Esophagus muscularis mucosa (tissue), 4 donors: ENCODE measurements at places on chromosomes 13 and 19. TPM values are rescaled to one million over a fixed set of nuclear protein-coding genes. Genes with fewer than 3 reads are reported as not detected.

DNA sequence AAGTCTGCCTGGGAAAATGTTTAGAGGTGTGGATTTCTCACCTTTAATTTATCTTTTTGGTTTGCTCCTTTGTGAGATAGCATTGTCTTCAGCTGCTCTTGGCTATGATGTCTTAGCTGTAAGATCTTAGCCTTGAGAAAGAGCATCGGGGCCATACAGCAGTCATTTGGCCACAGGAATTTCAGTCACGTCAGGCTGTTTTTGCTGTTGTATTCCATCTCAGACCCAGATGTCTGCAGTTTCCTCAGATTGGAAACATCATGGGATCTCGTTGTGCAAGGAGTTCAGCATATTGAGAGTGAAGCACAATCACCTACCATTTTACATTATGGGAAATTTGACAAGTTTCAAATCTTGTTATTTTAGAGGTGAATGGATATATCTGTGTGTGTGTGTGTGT, 89.3 kb upstream of the C1QTNF9B start:
- peaks cover 4% of the 10 kb centered on the region for H3K4me1 ChIP-seq
- no peak overlapping the region for H3K4me3 ChIP-seq
- H3K36me3 ChIP-seq = no peaks in the 10 kb centered on the region

OSCAR gene
- total RNA-seq = 5.0 TPM

PBX4 gene
- 0.66 TPM for total RNA-seq

DNA sequence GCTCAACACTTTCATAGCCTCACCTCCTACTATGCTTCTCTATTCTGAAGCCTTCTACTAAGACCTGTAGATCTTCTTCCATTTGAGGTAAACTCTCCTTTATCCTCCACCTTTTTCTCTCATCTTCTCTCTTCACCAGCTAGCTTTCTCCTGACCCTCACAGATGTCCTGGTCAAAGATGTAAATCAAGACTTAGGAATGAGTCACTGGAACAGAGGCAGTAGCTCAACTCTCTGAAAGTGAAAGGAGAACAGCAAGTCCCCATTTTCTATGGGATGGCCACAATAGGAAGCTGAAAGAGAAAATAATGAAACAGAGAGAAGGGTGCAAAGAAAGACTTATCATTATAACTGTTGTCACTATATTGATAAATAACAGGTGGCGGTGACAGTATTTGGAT, 86.1 kb upstream of the DOCK9 start:
- H3K4me1 ChIP-seq = peaks cover 26% of the 10 kb centered on the region
- H3K36me3 ChIP-seq = no peaks in the 10 kb centered on the region
- no peak overlapping the region for H3K4me3 ChIP-seq
- no peaks in the 10 kb centered on the region for H3K27me3 ChIP-seq

DNA sequence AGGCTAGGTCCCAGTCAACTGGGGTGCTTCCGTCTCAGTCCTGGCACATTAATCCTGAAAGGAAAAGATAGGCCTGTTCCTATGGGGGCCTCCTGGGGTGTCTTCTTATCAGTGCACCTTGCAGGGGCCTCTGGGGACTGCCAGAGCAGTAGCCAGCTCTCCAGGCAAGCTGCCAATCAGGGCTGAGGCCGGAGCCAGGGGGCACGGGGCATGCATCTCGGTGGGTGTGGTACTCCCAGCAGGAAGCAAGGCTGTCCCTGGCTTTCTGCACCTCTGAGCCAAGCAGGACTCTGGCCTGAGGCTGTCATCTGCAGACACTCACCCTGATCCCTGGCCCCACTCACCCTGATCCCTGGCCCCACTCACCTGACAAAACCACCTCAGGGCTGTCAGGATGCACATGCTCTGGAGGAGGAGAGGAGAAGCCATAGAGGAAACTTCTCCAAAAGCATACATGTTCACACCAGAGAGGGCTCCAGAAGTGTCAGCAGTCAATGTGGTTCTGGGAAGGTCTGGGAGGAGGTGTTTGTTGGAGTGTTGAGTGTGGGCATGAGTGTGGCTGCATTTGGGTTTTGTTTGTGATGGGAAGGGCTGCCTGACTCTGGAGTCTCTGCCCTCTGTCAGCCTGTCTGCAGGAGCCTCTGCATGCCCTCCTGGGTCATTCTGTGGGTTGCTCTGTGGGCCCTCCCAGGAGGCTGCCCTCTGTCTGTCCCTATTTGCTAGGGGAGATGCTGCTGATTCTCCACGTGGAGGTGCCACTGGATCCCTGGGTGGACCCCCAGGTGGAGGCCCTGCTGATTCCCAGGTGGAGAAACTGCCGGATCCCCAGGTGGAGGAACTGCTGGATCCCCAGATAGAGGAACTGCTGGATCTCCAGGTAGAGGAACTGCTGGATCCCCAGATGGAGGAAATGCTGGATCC, 22.7 kb upstream of the KCTD15 start:
- no peak overlapping the region for H3K4me3 ChIP-seq
- peaks cover 14% of the 10 kb centered on the region for H3K4me1 ChIP-seq
- H3K27ac ChIP-seq = no peak overlapping the region
- no peaks in the 10 kb centered on the region for H3K36me3 ChIP-seq
- no peak for DNase-seq
- H3K27me3 ChIP-seq = no peaks in the 10 kb centered on the region

DNA sequence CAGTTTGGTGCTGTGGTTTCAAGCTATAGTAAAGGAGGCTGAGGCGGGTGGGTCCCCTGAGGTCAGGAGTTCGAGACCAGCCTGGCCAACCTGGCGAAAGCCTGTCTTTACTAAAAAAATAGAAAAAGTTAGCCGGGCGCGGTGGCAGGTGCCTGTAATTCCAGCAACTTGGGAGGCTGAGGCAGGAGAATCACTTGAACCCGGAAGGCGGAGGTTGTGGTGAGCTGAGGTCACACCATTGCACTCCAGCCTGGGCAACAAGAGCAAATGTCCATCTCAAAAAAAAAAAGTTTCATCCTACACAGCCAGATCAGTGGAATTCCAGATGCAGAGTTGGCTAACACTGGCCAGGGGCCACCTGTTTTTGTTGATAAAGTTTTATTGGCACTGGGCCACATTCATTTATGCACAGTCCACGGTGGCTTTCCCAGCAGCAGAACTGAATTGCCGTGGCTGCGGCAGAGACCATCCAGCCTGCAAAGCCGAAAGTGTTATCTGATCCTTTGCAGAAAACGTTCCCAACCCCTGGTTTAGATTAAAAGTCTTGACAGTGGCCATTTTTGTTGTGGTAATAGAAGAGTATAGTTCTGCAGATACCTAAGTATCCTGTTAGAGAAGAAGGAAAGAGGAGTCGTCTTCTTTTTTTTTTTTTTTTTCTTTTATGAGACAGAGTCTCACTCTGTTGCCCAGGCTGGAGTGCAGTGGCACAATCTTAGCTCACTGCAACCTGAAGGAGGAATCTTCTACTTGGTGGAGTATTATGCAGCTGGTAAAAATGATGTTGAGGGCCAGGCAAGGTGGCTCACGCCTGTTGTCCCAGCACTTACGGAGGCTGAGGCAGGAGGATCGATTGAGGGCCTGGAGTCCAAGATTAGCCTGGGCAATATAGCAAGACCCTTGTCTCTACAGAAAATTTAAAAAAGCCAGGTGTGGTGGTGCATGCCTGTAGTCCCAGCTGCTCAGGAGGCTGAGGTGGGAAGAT, 8.7 kb downstream of the NCLN start:
- H3K27me3 ChIP-seq = no peaks in the 10 kb centered on the region
- peaks cover 5% of the 10 kb centered on the region for H3K4me1 ChIP-seq
- H3K27ac ChIP-seq = no peak overlapping the region
- no peaks in the 10 kb centered on the region for H3K36me3 ChIP-seq

YJEFN3 gene
- 3.3 TPM for total RNA-seq

- H3K27ac ChIP-seq = peak within 1 kb of the TSS; percentile 75
- H3K36me3 ChIP-seq = peaks cover 54% of the 10 kb centered on the region
- H3K4me1 ChIP-seq = peaks cover 4% of the 10 kb centered on the region
- H3K27me3 ChIP-seq = no peaks in the 10 kb centered on the region
Measured at GRCh38 chr19:13764101-13764807, at the start of gene MRI1. MRI1 (plus strand) TSS chr19:13764522; CDS start chr19:13764589, 67 bp downstream.

NOP53 gene
- total RNA-seq = 350 TPM

DNA sequence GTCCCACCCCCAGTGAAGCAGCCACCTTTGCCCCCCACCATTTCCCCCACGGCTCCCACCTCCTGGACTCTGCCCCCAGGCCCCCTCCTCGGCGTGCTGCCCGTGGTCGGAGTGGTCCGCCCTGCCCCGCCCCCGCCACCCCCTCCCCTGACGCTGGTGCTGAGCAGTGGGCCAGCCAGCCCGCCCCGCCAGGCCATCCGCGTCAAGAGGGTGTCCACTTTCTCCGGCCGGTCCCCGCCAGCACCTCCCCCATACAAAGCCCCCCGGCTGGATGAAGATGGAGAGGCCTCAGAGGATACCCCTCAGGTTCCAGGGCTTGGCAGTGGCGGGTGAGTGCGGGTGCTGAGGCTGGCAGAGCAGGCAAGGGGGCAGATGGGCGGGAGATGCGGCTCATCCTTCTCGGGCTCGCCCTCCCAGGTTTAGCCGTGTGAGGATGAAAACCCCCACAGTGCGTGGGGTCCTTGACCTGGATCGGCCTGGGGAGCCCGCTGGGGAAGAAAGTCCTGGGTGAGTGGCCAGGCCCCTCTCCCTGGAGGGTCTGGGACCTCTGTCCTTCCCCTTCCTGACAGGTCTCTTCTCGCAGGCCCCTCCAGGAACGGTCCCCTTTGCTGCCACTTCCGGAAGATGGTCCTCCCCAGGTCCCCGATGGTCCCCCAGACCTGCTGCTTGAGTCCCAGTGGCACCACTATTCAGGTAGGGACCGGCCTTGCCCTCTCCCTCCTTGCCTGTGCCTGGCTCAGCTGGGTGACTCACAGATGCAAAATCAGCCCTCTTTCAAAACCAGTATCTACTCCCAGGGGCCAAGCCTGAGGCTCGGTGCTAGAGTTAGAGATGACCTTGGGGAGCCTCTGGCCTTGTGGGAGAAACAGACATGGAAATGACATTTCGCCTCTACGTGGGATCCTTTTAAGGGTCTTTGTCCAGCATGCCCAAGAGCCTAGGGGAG, 8.8 kb downstream of the IGFLR1 start:
- H3K4me3 ChIP-seq = no peak overlapping the region
- H3K27ac ChIP-seq = no peak overlapping the region
- no peaks in the 10 kb centered on the region for H3K27me3 ChIP-seq
- H3K36me3 ChIP-seq = peaks cover 99% of the 10 kb centered on the region
- no peak for DNase-seq

GRCh38 chr19:31995546-31995945, 349.9 kb upstream of the ZNF507 start:
- H3K4me3 ChIP-seq = no peak overlapping the region
- no peak overlapping the region for H3K27ac ChIP-seq
- H3K27me3 ChIP-seq = no peaks in the 10 kb centered on the region
- no peaks in the 10 kb centered on the region for H3K4me1 ChIP-seq

- H3K27me3 ChIP-seq = no peaks in the 10 kb centered on the region
- no peaks in the 10 kb centered on the region for H3K4me1 ChIP-seq
- DNase-seq = no peak
- H3K4me3 ChIP-seq = no peak overlapping the region
- H3K27ac ChIP-seq = no peak overlapping the region
Measured at GRCh38 chr19:10144361-10144760, 24.7 kb upstream of the EIF3G start.

VSTM2B gene
- total RNA-seq = 0.23 TPM

SIAH3 gene
- not detected for total RNA-seq

DNA sequence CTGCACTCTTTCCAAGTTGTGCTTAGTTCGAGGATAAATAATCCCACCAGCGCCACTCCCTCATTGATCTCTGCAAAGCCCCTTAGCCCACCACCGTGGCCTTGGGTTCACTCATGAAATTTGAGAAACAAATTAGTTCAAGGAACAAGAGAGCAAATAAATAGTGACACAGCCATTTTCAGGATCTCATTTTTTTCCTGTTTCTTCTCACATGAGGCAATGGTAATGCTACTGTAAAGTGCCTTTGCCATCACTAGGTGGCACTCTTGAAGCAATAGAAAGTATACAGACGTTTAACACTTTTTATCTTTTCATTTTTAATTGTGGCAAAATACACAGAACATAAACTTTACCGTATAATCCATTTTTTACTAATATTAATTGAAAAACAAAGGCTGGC, 76.8 kb upstream of the ZNF835 start:
- peaks cover 8% of the 10 kb centered on the region for H3K4me1 ChIP-seq
- no peak overlapping the region for H3K27ac ChIP-seq
- H3K4me3 ChIP-seq = no peak overlapping the region
- no peaks in the 10 kb centered on the region for H3K27me3 ChIP-seq

USHBP1 gene
- total RNA-seq = 12.0 TPM

GRCh38 chr13:71399631-71400215, 467.3 kb downstream of the DACH1 start:
- no peak overlapping the region for H3K4me3 ChIP-seq
- H3K27ac ChIP-seq = no peak overlapping the region
- no peaks in the 10 kb centered on the region for H3K27me3 ChIP-seq
- H3K36me3 ChIP-seq = no peaks in the 10 kb centered on the region
- no peak for DNase-seq
- H3K4me1 ChIP-seq = no peaks in the 10 kb centered on the region

DNA sequence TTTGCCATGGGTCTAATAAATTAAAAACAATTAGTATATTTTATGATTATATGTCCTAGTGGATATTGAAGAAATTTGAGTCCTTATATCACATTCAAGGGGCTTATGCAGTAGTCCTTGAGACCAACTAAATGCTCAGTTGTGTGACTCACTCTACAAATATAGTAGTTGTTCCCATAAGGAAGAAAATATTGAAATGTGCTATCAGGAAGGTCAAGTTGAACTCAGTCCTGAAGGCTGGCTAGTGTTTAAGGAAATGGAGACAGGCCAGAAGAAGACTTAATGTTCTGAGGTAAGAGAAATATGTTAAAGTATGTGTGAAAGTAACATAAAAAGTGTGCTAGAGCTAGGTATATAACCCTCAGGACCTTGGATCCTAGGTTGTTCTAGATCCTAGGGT, 766.1 kb upstream of the GPC6 start:
- DNase-seq = no peak
- no peaks in the 10 kb centered on the region for H3K27me3 ChIP-seq
- no peak overlapping the region for H3K4me3 ChIP-seq

DNA sequence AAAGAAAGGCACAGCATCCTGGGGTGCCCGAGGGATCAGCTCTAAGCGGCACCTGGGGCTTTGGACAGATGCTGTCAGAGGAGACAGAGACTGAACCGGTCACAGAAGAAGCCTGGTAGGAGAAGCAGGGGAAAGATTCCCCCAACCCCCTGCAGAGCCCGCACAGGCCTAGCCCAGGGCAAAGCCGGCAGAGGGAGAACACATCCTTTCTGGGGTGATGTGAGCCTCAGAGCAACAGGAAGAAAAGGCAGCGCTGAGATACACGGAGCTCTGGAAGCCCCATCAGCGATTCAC, 101.2 kb downstream of the CRYL1 start:
- no peak overlapping the region for H3K4me3 ChIP-seq
- DNase-seq = no peak
- H3K36me3 ChIP-seq = no peaks in the 10 kb centered on the region
- peaks cover 7% of the 10 kb centered on the region for H3K4me1 ChIP-seq
- H3K27ac ChIP-seq = no peak overlapping the region

- peaks cover 12% of the 10 kb centered on the region for H3K36me3 ChIP-seq
- H3K4me1 ChIP-seq = no peaks in the 10 kb centered on the region
- no peak for DNase-seq
Measured at GRCh38 chr13:41751277-41751676, 209.6 kb downstream of the VWA8 start.

CYP2A7 gene
- not detected for total RNA-seq

ZNF813 gene
- total RNA-seq = 3.1 TPM

GRCh38 chr13:40477623-40478608, 188.5 kb downstream of the FOXO1 start:
- peaks cover 42% of the 10 kb centered on the region for H3K4me1 ChIP-seq
- no peak overlapping the region for H3K4me3 ChIP-seq
- DNase-seq = no peak
